ENCODE measurements at places on chromosomes 12 and 14. TPM values are rescaled to one million over a fixed set of nuclear protein-coding genes. Genes with fewer than 3 reads are reported as not detected.
A peak's percentile ranks its signal among the peaks of the same experiment; 100 is the strongest.

HHIPL1 gene
- total RNA-seq, result 9.9 TPM

REP15 gene
- 0.99 TPM for total RNA-seq

KRT85 gene
- total RNA-seq, result not detected

HAL gene
- total RNA-seq, result 0.17 TPM

NID2 gene
- total RNA-seq, result 93.7 TPM

SLC15A5 gene
- total RNA-seq, result not detected

EEF1AKMT3 gene
- total RNA-seq, result 8.9 TPM

KRT78 gene
- not detected for total RNA-seq

- DNase-seq, result no peak
Measured at GRCh38 chr14:66724996-66725395, 217.0 kb downstream of the GPHN start.

- no peak for DNase-seq
Measured at GRCh38 chr14:64272019-64272418, 22.2 kb downstream of the ESR2 start.

DNA sequence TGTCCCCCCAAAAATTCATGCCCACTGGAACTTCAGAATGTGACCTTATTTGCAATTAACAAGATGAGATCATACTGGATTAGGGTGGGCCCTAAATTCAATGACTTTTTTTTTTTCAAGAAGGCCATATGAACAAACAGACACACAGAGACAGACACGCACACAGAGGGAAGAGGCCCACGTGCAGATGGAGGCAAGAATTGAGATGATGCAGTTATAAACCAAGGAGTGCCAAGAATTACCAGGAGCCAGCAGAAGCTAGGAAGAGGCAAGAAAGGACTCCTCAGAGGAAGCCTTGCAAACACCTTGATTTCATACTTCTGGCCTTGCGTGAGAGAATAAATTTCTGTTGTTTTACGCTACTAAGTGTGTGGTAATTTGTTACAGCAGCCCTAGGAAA is 33.4 kb downstream of the NELL2 start:
- no peak for DNase-seq

- no peak for DNase-seq
Measured at GRCh38 chr14:102601378-102601925, 9.0 kb downstream of the RCOR1 start.

GRCh38 chr14:91985008-91985407 is 37.5 kb upstream of the FBLN5 start:
- DNase-seq, result peak; percentile 22

DNA sequence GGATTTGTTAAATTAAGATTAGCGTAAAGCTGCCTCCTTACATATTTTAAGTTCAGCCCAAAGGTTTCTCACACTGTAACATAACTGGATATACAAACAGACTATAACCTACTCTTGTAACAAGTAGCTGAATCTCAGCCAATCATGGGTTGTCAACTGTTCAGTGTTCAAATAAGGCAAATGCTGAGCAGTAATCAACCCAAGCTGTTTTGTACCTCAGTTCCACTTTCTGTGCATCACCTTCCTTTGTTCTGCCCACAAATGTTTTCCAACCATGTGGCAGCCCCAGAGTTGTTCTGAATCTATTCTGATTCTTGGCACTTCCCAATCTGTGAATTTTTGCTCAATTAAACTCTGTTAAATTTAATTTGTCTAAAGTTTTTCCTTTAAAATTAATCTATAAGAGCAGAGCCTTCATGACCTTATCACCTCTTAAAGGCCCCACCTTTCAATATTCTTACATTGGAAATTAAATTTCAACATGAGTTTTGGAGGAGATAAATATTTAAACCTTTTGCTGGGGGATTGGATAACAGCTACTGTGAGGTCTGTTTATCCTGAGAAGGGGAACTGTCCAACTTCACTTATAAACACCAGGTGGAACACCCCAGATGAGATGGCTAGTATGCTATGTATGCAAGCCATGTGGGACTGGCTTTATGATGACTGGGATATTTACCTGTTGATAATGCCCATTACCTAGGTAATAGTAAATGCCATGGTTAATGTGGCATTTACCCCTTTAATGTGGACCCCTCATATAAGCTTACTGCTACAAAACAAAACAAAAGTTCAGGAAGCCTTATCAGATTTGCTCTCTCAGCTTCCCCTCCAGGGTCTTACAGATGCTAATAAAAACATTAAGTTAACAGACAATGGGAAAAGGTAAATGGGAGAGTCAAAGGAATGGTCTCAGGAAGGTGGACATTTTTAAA is 42.2 kb upstream of the ARID2 start:
- no peak for DNase-seq

DNA sequence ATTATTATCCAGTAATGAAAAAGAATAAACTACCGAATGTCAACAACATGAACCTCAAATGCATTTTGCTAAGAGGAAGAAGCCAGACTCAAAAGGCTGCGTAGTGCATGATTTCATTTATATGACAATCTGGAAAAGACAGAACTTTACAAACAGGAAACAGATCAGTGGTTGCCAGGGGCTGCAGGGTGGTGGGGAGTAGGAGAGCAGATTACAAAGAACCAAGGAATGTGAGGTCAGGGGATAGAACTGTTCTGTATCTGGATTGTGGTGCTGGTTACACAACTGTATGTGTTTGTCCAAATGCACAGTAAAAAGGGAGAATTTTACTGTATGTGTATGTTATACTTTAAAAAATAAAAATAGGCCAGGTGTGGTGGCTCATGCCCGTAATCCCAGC is 89.7 kb upstream of the MYL2 start:
- DNase-seq, result no peak

DNA sequence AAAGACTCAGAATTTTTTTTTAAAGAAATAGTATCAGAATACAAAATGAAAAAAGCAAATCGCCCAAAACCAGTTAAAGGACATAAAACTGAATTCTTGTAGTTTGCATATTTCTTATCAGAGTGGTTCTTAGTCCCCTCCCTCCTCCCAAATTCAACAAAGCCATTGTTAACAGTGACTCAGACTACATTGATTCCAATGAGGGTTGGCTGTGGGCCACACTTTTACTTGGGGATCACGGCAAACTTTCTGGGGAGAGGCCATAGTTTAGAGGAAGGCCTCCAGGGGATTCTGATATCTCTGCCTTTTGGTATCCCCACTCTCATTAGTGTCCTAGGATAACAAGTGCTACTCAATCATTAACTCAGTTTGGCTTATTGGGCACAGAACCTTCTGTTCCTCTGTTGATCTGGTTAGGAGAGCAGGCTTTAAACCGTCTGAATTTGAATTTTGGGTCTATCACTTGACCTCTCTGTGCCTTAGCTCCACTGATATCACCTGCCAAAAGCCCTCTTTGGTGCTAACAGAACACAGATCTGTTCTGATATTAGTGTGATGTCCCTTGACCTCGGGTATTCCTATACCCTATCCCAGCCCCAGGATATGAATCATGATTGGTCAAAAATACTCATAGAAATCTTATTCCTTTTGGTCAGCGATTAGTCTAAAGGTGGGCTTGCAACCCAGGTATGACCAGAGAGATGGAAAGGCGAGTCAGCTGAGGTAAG is 45.2 kb upstream of the APPL2 start:
- DNase-seq, result peak; percentile 45

GRCh38 chr12:716506-716905 is 35.9 kb upstream of the WNK1 start:
- DNase-seq, result peak; percentile 57

GRCh38 chr12:124795081-124795948 is 68.3 kb downstream of the SCARB1 start:
- no peak for DNase-seq

GRCh38 chr12:19066475-19067001 is 63.0 kb upstream of the PLEKHA5 start:
- DNase-seq, result no peak

- no peak for DNase-seq
Measured at GRCh38 chr14:53390008-53390407, 236.9 kb upstream of the DDHD1 start.

DNA sequence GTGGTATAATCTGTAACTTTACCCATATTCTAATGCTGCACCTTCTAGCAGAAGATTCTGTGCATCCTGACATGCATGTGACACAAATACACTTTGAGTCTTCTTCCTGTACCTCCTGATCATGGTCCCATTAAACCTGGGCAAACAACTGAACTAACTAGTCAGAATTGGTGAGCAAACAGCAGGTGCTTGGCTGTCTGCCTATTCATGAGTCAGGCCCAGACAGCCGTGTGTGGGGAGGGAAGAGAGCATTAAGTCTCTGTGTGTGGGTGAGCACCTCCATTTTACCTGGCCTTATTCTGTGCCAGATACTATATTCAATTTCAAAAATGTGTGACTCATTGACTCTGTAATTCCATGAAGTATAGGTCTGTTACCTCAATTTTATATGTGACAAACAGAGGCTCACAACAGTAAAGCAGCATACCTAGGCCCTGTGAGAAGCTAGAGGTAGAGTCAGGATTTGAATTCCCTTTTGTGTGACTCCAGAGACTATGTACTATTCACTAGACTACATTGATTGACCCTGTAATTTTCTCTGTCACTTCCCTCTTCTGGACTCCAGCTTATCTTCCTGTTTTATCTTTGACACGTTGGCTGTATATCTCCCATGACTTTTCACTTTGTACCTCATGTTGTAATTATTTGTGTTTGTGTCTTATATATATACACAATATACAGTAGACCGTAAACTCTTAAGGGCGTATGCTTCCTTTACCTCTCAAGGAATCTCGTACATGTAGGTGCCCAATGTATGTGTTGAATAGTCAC is 32.2 kb downstream of the SUSD6 start:
- DNase-seq, result no peak

DNA sequence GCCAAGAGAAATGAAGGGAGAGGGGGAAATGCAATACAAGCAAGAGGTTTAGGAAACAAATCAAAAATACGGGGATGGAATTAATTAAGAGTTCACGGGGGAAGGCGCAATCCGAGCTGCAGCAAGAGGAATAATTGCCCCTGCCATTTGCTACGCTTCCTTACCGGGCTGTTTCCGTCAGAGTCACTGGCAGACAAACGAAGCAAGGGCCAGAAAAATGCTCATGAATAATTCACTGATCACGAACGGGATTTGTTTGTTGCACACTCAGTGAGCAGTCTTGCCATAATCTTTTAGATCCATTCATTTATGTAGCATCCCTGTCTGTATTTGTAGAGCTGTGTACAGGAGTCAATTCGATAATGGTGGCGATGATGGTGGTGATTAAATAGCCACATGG is 39.0 kb downstream of the PLXNC1 start:
- DNase-seq, result peak; percentile 13

- no peak for DNase-seq
Measured at GRCh38 chr12:120662879-120663278, 22.5 kb downstream of the CABP1 start.

DNA sequence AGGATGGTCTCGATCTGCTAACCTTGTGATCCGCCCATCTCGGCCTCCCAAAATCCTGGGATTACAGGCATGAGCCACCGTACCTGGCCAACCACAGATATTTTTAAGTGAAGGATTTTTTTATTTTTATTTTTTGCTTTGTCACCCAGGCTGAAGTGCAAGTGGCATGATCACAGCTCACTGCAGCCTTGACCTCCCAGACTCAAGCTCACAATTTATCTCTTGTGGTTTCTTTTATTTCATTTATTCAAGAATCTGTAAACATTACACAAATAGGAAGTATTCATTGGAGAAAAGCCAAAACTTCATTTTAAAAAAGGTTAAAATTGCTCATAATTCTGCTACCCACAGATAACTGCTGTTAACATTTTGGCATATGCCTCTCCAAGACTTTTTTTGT is 13.3 kb downstream of the MOAP1 start:
- no peak for DNase-seq

GRCh38 chr12:51848841-51849735 is 570 bp upstream of the FIGNL2 start:
- no peak for DNase-seq

- no peak for DNase-seq
Measured at GRCh38 chr14:99267381-99267780, 4.6 kb downstream of the BCL11B start.

DNA sequence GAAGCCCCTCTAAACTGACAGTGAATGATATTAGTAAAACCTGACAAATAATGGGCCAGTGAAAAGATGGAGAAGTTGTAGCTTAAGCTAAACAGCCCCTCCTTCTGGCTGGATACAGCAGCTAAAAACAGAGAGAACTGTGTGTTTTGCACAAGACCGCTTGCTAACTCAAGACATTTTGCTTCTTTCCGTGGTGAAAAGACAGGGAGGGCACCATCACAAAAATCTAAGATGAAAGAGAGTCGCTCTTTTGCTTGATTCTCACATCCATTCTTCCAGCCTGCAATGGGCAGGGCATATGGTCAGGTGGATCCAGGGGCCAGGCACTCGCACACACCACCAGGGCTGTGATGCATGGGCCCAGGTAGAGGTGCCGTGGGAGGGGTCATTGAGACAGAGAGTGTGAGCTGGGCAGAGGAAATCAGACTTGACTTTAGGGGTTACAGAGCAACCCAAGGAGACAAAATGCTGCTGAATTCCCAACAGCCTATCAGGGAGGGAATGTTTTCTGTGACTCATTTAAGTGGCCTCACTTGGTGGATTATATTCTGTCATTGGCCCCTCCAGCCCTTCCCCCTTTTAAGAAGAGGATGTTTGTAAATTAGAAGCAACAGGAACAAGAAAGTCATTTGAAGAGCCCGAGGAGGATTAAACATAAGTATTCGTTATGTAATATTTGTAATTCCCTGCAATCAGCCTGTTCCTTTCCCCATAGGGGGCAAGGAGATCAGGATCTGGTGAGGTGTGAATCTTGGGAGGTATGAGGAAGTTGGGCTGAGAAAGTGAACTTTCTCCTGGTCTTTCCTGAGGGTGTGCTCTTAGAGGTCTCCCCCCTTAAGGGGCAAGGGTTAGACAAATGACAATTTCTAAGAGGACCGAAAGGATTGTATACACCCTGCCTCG is 12.3 kb downstream of the EMP1 start:
- no peak for DNase-seq

DNA sequence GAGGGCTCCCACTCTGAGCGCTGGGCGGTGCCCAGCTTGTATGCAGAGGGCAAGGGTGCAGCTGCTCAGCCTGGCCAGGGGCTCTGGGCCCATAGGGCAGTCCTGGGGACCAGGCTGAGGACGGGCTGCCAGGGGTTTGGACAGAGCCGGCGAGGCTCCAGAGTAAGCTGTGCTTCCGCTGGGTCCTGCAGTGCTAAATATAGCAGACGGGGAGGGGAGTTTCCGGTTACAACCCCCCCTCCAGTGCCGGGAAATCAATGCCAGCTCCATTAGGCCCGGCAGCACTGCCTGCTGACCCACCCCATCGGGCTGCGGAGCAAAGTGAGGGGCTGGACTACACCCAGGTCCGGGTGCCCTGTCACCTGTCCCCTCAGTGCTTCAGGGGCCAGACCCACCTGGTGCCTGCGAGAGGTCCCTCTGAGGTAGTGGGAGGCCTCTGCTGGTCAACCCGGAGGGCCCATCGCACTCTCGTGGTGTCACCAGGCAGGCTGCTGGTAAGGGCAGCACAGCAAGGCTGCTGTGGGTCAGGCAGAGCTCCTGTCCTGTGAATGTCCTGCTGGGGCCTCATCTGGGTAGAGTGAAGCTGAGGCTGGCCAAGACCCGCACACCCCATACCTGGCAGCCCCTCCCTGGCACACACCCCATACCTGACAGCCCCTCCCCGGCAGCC is 2.6 kb upstream of the JAG2 start:
- no peak for DNase-seq
